ENCODE measurements at places on chromosomes 6 and 20.

GRCh38 chr6:157121897-157122296 lies 201.4 kb downstream of the TMEM242 start:
- DNase-seq, result no peak

DNA sequence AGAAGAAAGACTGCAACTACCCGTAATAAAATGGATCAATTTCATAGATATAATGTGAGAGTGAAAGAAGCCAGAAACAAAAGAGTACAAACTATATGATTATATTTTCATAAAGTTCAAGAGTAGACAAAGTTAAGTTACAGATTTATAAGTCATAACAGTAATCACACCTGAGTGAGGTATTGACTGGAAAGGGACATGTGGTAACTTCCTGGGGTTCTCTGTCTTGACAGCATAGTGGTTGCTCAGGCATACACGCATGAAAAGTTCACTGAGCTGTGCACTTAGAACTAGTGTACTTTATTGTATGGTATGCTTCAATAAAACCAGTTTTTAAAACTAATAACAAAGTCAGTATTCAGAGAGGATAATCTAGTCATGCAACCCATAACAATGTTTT lies 653.6 kb downstream of the EPM2A start:
- no peak for DNase-seq

DNA sequence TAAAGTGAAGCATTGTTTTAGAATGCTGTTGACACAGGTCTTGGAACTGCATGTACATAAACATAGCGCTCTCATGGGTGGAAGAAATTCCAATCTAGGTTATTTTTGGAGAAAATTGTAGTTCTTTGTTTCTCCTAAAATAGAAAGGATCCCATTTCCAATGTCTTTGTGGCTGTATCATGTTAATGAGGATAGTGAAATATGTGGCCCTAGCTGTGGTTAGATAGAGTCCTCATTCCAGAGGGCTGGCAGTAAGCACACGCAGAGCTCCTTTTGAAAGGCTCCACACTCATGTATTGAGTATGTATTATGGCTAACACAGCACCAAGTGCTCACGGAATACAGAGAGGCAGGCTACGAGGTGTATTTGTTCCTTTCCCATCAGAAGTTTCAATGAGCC lies 60.9 kb downstream of the SNRNP48 start:
- DNase-seq, result no peak

- DNase-seq, result no peak
These were observed 3.7 kb downstream of the GDF5 start for GRCh38 chr20:35434085-35435005.

GRCh38 chr6:46772762-46773161 lies 20.4 kb upstream of the MEP1A start:
- no peak for DNase-seq

DNA sequence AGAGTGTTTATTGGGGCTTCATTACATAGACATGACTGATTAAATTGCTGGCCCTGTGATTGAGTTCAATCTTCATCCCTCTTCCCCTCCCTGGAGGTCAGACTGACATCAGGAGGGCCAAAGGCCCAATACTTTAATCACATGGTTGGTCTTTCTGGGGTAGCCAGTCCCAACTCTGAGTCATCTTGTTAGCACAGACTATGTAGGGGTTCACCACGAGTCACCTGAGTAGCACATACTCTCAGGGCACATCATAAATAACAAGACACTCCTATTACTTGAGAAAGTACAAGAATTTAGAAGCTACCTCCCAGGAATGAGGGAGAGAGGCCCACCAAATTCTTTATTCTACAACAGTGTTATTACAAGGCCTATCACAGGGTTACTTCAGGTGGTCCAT lies 11.3 kb downstream of the GINS1 start:
- no peak for DNase-seq

DNA sequence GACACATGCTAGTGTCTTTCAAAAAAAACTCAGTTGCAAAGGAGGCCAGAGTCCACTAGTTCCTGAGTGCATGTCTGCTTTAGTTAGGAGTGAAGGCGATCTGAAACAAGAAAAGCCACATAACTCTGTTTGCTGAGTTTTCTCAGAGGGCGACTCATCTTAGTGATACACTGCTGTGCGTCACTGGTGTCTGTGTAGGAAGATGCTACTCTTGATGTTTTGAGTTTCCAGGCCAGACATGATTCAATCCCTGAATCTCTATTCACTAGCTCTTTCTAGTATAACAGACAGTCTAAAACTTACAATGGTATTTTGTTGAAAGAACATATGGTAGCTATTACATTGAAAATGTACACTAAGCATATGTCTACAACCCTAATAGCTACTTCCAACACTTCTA lies 60.9 kb downstream of the GFRAL start:
- no peak for DNase-seq

- DNase-seq, result no peak
These were observed 13.9 kb upstream of the GABRR2 start for GRCh38 chr6:89328976-89329375.

DNA sequence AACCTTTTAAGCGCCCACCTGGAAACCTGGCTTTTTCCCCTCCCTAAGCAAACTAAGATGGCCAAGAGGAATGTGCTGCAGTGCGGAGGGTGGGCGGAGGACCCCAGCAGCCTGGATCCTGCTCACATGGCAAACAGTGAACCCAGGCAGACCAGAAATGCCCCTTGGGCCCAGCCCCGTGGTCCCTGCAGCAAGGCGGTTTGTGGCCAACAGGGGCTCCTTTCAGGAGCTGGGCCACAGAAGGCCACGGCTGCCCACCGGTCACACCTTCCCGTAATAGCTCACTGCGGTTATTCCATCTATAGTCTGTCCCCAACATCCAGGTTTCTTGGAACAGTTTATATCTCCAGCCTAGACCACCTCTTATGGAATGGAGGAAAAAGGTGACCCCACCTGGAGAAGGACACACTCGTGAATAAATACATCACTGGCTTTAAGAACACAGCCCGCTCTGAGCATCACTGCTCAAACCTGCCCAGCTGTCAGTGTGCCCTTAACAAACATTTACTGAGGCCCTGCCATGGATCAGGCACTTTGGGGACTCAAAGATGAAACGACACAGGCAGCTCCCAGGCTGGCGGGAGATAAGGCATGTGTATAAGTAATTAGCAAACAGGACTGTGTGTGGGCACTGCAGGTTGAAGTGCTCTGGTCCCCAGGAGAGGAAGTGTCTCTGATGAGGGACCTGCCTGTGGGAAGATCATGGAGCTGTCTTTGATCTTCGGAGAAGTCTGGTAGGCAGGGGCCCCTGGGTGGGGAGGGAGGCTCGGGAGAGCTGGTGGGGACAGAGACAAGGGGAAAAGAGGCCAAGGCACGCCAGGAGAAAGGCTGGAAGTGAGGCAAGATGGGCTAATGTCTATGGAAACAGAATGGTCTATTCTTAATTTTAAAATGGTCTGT lies 3.2 kb upstream of the TUBB1 start:
- DNase-seq, result no peak

DNA sequence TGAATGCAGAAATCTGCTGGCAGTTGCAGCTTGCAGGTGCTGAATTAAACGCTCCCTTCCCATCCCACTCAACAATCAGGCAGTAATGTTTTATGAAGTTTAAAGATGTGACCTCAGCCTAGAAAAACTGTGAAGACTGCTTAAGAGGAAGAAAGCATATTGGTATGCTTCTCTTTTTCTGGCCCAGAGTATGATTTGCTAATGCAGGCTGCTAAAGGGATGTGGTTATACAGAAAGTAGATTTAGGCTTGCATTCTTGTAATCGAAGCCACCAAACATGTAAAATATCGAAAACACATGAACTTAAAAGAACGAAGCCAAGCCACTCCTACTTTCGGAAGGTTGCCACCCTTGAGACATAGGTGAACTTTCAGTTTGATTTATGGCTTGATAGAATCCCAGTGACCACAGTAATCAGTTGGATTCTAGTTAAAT lies 40.7 kb downstream of the MAP3K5 start:
- DNase-seq, result no peak

DNA sequence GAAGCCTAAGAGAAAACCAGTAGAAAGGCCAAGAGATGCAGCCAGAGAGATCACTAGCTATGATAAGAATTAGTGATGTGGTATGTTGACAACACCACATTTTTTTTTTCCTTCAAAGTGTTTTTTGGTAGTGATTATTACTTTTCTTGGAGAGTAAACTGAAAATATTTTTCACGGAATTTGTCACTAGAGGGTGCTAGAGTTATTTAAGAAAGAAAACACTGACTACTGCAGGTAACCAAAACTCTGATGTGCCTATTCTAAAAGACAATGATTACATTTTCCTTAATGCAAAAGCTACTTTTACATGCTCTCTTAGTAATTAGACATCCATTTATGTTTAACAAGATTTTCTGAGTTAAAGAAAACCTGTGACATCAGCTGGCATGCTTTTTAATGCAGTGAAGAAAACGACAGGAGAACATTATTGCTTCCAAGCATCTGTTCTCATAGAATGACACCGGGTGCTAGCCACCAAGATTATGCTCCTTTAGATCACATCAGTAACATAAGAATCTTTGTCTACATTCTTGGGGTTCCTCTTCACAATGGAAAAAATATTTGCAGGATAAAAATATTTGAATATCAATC lies 28.8 kb downstream of the RWDD2A start:
- DNase-seq, result no peak

GRCh38 chr6:15389765-15390723 lies 144.2 kb downstream of the JARID2 start:
- DNase-seq, result no peak

Measured in effector CD8-positive, alpha-beta T cell (primary cell).